ENCODE measurements at places on chromosomes 7 and 10.

GRCh38 chr7:112212571-112212970, 6.1 kb downstream of the ZNF277 start:
- no peak for DNase-seq

- no peak for DNase-seq
These were observed 112.5 kb downstream of the SEMA3A start for GRCh38 chr7:84081973-84082522.

GRCh38 chr7:77413861-77414424, 2.2 kb downstream of the GSAP start:
- DNase-seq = no peak

GRCh38 chr7:131897016-131897789, 340.8 kb upstream of the PODXL start:
- no peak for DNase-seq

DNA sequence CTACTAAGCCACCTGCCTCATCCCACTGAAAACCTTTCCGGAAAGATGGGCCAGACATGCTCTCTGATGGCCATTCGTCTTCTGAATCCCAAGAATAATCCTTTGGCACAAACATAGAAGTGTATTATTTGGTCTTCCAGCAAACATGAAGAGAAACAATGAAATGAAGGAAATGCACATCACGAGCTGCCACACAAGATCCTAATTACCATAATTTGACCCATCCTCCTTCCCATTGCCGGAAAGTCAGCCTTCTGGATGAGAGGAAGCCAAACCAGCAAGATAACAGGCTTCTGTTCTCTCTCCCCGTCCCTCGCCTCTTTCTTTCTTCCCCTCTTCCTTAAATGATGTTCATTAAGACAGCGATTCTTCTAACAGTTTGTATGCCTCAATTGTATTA, 218.9 kb upstream of the KMT2E start:
- no peak for DNase-seq

DNA sequence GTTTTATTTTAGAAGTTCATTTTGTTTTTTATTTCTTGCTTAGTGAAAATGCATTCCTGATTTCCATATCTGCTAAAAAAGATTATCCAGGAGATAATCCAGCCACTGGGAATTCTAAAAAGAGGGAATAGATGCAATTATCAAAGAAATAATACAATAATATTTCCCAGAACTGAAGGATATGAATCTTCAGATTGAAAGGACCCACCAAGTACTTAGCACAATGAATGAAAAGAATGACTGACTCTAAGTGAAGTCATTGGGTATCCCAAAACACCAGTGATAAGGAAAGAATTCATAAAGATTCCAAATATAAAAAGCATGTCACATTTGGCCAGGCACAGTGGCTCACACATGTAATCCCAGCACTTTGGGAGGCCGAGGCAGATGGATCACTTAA, 79.3 kb downstream of the REEP3 start:
- no peak for DNase-seq

DNA sequence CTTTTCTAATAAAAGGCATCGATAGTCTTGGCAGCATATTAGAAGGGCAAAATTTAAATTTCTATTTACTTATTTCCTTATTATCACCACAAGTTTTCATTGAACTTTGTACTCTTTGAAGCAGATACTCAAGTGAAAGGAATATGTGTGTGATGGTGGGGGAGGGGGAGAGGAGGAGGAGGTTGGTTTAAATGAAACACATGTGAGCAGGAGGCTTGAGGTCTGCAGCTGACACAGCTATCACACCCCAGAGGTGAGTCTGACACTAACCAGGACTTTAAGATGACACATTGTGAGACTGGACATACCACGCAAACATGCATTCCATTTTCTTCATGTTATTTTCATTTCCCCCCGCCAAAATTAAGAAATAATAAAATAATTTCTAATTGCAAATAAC, 63.3 kb downstream of the CTTNBP2 start:
- no peak for DNase-seq

- DNase-seq = no peak
These were observed 697.6 kb downstream of the KCNMA1 start for GRCh38 chr10:76939933-76940468.

DNA sequence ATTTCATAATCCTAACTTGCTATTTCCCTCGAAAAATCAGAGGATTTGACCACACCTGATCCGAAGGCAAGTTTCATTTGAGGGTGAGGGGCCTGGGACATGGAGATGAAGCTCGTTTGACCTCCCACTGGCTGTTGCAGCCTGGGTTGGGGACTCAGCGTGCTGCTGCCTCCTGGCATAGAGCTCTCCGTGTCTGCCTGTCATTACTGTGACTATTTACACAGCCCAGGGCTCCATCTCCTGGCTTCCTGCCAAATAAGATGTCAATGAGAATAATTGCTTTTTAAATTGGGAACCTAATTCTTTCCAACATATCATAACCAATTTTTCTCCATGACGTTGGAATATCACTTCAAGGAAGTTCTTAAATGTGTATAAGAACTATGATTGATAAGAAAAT, 139.3 kb upstream of the COBL start:
- no peak for DNase-seq

Measured in Right ventricle myocardium superior (tissue), 1 donor.